GM12865 (cell line): ENCODE measurements at places on chromosomes 2 and 18.
A peak's percentile ranks its signal among the peaks of the same experiment; 100 is the strongest.

GRCh38 chr18:52395146-52395852, 55.3 kb downstream of the DCC start:
- DNase-seq: peak; percentile 73

- no peak for DNase-seq
Measured at GRCh38 chr18:48492880-48493279, 46.0 kb upstream of the CTIF start.

DNA sequence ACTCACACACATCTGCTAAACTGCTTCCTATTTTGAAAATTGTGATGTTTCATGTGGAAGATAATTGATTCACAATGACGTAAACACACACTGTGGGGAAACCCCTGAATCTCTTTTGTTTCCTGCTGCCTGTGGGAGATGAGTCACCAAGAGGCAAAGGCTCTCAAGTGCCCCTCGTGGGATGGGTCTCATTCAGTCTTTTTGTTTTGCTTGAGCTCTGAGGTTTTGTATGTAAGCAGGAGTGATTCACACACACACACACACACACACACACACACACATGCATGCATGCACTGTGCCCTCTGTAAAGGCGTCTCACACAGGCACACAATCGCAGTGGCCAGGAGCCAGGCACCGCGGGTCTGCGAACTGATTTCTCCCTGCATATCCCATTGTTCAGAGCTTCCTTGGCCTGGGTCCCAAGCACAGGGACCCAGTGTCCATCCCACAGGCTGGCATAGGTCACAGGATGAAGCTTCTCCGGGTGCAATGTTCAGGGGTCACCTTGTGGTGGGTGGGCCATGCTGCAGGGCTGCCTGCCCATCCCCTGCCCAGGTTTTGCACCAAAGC, 12.1 kb upstream of the ARHGEF4 start:
- peak; percentile 86 for DNase-seq

DNA sequence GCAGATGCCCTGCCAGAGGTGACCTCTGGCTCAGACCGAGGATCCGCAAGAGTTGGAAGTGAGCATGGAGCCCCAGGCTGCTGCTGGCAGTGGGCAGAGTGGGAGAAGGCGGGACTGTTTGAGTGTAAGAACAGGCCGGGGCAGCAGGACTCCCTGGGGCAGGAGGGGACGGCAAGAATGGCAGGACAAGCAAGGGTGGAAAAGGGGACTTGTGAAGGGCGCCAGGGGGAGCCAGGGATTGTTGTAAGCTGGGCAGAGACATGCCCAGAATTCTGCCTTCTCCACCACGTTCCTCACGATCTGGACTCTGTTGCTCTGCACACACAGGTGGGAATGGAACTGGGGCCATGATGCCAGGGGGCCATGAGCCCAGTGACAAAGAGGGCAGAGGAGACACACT, 72.3 kb upstream of the TMEM200C start:
- no peak for DNase-seq

- DNase-seq: no peak
Measured at GRCh38 chr18:41666231-41666630, 288.8 kb upstream of the PIK3C3 start.

GRCh38 chr2:28451793-28452533, 43.9 kb upstream of the PLB1 start:
- DNase-seq: no peak

- no peak for DNase-seq
Measured at GRCh38 chr18:23127090-23127489, 8.2 kb upstream of the CABLES1 start.

DNA sequence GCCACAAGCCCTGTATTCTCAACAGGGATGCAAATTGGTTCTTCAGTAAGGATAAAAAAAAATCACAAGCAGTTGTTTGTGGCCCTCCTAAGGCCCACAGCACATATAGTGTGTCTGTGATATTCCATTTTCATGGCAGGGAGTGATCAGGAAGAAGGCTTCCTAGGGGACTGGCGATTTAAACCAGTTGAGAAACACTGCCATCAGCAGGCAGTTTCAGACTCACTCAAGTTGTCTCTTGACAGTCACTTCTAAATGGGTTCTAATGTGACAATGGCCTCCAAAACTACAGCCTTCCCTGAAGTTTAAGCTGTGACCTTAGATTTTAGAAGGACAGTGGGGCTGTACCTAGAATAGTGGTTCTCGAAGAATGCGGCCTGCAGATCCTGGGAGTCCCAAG, 6.0 kb downstream of the CIAO1 start:
- no peak for DNase-seq

DNA sequence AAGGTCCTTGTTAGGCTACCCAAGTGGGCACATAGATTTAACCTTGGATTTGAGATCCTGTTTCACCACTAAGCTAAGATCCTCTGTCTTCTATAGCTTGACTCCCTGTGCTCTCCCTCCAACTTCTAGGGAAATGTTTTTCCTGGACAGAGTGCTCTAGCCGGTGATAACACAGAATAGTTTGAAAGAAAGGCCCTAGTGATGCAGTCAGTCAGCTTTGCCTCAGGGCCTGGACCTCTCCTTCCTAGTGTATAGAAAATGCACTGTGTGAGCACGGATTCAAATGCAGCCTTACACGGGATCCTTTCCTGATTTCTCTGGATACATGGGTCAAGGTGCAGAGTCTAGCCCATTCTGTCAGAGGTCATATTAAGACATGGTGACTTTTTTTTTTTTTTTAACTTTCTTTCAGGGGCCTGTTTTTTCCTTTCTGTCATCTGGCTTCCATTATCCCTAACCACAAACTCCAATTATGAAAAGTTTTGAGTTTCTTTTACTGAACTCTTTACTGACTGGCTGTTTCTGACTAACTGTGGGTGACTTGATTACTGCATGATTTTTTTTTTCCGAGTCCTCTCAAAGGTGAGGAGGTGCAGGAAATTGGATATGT, 122.6 kb downstream of the LRP1B start:
- DNase-seq: no peak

DNA sequence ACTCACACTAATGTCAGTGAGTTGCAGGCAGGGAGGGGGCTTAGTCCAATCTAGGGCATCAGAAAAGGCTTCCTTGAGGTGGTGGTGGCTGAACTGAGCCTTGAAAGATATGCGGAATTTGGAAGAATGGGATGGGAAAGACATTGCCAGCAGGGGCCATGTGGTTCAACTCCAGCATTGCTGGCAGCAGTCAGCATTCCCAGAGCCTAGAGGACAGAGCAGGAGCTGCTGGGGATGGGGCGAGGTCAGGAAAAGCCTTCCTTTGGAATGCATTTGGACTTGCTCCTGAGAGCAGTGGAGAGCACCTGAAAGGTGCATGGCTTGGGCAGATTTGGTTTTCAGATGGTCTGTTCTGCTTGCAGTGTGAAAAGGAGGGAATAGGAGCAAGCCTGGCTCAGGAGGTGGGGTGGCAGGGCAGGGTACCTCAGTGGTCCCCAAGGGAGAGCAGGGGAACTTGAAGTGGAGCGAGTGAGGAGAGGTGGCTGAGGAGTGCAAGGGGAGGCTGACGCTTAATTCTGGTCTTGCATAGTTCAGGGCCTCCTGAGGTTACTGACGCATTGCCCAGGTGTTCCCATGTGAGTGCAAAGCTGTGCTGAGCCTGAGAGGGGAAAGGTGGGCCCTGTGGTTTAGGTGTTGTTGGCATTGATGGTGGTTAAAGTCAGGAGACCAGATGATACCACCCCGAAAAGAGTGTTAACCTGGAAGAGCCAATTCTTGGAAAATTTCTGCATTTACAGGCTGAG, 112.1 kb upstream of the MGAT5 start:
- no peak for DNase-seq

- DNase-seq: no peak
Measured at GRCh38 chr2:238254095-238254723, 14.4 kb upstream of the HES6 start.
